COR-L47 (cell line): ENCODE measurements at places on chromosomes 3 and 15.

- no peak for DNase-seq
Measured at GRCh38 chr15:93477188-93477587, 388.2 kb upstream of the RGMA start.

- no peak for DNase-seq
Measured at GRCh38 chr3:35322070-35322469, 317.3 kb upstream of the ARPP21 start.

- DNase-seq: no peak
Measured at GRCh38 chr15:98504998-98505397, 143.3 kb upstream of the IGF1R start.

- no peak for DNase-seq
Measured at GRCh38 chr3:5437296-5437782, 249.8 kb downstream of the EDEM1 start.

- no peak for DNase-seq
Measured at GRCh38 chr3:43289401-43289800, 3.1 kb downstream of the SNRK start.

GRCh38 chr15:98428253-98428989 lies 219.9 kb upstream of the IGF1R start:
- DNase-seq: peak; percentile 30

- DNase-seq: no peak
Measured at GRCh38 chr3:99962703-99963102, 145.0 kb downstream of the CMSS1 start.

- DNase-seq: peak; percentile 75
Measured at GRCh38 chr15:74375303-74375693, 7.9 kb upstream of the CYP11A1 start.

DNA sequence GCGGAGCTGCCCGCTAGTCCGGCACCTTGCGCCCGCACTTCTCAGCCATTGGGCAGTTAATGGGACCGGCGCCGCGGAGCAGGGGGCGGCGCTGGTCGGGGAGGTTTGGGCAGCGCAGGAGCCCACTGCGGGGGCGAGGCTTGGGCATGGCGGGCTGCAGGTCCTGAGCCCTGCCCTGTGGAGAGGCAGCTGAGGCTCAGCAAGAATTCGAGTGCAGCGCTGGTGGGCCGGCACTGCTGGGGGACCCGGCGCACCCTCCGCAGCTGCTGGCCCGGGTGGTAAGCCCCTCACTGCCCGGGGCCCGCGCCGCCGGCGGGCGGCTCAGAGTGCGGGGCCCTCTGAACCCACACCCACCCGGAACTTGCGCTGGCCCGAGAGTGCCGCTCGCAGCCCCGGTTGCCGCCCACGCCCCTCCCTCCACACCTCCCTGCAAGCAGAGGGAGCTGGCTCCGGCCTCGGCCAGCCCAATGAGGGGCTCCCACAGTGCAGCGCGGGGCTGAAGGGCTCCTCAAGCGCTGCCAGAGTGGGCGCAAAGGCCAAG lies 835.0 kb downstream of the TBL1XR1 start:
- DNase-seq: no peak

- DNase-seq: no peak
Measured at GRCh38 chr3:138405001-138405400, 29.4 kb upstream of the ESYT3 start.

GRCh38 chr3:145219355-145220235 lies 941.4 kb downstream of the PLOD2 start:
- DNase-seq: peak; percentile 12

- DNase-seq: no peak
Measured at GRCh38 chr3:114231616-114232015, 5.8 kb downstream of the ZNF80 start.

DNA sequence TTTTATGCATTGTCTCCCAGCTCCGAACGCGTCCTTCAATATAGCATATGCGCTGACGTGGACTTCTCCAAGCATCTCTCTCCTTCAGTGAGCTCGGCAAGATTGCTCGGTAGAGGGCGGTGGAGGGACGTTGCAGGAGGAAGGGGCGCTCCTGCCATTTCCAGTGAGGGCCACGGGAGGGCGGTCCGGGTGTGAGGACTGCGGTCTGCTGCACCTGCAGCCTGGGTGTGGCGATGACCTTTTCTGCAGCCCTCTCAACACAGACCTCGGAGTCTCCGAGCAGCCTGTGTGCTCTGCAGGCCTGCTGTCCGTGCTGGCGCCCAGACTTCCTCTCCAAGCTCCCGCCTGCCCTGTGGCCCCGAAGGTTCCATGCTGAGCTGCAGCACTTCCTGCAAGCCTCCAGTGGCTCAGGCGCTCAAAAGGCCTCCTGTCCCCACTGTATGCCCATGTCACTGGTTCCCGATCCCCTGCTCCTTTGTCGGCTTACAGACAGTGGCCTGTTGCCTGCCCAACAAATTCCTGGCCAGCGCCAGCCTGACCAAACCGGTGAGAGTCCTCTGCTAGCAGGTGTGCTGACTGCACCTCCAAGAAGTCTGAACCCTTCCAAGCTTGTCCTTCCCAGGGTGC lies 8.9 kb upstream of the RTP3 start:
- DNase-seq: no peak

DNA sequence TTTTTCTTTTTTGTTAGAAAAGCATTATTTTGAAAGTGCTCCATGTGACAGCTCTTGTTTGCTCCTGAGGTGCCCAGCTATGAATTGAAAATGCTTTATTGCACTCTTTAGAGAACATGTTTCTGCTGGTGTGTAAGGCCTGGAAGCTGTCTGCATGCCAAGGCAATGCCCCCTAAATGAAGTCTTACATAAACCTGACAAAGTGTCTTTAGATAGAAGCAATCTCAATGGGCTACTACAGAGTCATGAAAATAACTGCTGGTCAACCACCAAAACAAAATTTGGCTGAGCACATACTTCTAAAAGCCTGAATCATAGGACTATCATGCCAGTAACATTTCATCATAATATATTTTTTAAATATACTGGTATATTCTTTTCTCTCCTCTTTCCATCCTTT lies 178.7 kb downstream of the THRB start:
- no peak for DNase-seq

- DNase-seq: peak; percentile 97
Measured at GRCh38 chr15:75367913-75368688, at the start of gene MAN2C1. Gene MAN2C1, minus strand, starts transcription at chr15:75368607. Its CDS starts 24 bp downstream, at chr15:75368583.

DNA sequence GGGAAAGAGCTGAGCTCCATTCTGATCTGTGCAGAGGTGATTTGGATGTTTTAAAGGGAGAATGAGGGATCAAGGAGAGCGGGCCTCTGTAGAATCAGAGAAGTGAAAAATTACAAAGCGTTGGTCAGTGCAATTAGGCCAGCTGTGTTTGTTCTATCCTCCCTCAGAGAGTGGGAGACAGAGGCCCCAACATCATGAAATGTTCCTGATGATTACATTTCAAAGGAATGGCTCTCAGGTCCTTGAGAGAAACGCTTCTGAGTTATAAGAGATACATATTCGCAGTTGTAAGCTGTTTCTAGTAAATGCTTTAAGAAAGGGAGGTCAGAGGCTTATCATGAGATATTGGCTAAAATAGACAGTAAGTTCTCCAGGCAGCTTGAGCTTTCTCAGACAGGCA lies 15.7 kb upstream of the CAND2 start:
- no peak for DNase-seq

DNA sequence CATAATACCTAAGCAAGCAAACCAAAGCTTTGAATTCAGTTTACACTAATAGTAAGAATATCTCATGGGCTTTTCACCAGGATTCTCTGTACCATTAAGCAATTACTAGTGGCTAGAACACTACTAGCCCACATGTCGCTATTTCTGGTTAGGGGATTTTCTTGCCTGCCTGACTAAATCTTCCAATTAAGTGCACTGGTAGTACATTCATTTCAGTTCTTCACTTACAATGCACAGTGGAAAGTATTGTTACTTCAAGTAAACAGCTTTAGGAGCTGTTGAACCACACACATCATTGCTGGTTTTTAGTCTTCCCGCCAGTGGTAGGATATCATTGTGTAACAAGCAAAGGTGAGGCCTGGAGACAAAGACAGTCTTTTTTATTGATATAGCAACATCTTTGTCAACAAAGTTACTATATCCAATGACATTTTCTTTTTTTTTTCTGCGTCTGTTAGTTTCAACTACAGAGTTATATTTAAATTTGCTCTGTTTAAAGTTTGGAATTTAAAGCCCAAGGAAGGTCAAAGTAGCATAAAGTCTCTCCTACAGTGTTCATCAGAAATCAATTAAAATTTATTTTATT lies 826.8 kb upstream of the NR2F2 start:
- no peak for DNase-seq

- peak; percentile 42 for DNase-seq
Measured at GRCh38 chr15:25947323-25948314, 84.5 kb upstream of the ATP10A start.

DNA sequence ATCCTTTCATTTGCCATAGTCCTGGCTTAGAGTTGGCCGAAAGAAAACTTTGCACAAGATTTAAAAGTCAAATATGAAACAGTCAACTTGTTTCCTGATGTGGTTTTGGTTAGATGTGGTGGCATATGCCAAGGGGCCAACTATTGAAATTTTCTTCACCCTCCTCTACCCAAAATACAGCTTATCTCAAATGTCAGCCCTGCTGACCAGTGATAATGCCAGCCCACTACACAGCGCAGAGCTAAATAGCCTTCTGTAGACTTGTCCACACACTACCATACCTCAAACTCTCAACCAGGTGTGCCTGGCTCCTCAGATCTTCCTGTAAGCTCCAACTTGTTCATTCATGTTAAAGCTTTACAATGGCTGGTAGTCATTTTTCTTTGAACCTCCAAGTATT lies 368.5 kb upstream of the STAC start:
- DNase-seq: no peak

GRCh38 chr3:108124337-108125152 lies 33.7 kb upstream of the CD47 start:
- DNase-seq: peak; percentile 55

GRCh38 chr3:124628863-124629262 lies 101.4 kb upstream of the UMPS start:
- no peak for DNase-seq

DNA sequence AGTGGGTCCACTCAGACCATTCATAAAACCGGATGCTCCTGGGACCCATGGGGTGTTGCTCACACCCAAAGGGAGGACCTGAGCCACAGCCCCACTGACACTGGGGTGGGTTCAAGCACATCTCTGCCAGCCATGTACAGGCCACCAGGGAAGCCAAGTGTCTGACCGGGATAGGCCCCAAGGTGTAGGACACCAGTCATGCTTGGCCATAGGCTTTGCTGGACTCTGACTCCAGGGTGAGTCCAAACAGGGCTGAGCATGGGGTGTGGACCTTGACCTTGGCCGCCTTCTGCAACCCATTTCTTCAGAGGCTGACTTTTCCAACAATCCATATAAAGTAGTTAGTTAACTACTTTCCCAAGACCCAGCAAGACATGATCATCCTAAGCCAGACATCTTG lies 31.4 kb upstream of the DUSP7 start:
- DNase-seq: no peak

DNA sequence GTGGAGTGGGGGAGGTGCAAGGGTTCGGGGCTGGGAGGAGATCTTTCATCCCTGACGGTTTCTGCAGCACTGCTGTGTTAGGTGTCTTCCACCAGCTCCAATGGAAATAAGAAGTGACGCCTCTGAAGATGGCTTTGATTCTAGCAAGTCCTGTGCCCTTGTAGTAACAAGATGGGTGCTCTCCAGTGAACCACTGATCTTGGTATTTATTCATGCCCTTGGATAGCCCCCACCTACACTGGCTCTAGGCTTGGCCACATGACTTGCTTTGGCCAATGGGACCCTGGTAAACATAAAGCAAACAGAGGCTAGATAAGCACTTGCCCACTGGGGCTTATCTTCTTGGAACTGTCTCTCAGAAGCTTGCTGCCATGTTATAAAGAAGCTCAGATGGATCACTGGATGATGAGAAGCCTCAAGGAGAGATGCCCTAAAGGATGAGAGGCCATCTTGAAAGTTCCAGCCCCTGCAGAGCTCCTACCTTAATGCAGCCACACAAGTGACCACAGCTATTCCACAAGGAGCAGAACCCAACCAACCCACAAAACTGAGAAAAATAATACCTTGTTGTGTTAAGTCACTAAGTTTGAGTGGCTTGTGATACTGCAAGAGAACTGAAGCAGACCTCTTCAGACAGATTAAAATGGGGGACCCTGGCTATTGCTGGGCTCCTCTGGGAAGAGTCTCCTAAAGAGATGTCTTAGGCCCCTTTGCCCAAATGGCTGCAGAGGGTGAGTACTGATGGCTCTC lies 137.9 kb downstream of the PDCD6IP start:
- DNase-seq: no peak

DNA sequence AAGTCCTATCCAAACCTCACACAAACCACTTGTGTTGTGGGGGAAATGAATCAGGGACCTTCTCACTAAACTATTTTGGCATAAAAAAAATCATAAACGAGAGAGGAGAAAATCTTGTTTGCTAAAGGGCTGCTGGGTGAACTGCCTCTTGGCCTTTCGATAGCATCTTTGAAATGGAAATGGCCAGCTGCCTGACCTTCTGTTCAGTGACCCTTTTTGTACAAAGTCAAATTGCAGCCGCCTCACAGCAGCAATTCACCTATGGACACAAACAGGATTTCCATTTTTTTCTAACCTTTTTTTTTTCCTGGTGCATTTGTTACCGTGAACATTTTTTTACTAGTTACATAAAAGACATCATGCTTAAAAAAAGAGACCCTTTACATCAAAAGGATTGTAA lies 89.0 kb upstream of the ONECUT1 start:
- no peak for DNase-seq

DNA sequence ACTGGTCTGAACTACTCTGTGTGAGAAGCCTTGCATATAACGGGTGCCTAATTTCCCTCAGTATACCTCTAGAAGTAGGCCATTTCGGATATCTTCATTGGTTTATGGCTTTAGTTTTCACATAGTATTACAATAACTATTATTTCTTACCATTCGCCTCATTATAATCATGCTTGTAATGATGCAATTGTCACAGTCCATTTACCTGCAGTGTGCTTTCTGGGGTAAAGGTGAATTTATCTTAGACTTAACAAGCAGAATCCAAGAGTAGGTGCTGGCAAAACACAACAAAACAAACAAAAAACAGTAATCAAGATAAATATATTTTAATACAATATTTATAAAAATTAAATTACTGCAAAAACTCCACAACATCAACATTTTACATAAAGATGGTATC lies 246.0 kb downstream of the WDR72 start:
- no peak for DNase-seq

DNA sequence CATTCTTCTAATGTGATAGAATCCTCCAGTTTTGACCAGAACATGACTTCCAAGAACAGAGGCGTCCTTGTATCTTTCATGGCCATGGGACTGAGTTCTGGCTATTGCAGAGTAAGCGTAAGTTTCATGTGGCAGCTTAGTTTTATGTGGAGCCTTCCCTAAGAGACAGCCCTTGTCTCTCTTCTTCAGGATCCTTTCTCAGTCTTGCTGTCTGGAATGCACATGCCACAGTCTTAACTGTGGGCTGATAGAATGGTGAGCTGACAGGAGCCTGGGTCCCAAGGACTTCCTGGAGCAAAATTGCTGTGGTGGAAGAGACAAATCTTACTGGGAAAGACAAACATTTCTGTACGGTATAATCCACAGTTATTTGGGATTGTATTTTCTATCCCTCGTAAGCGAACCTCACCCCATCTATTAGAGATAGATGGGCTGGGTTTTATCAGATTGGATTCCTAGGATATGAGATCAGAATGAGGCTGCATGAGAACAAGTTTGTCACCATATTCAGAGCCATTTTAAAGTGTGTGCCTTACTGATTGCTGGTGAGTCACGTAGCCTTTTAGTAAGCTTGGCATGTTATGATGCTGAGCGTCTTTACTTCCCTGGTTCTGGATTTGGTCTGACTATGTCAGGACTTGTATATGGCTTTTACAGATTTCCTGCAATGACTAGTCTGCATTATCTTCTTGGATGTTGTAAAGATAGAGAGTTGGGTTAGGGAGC lies 32.8 kb downstream of the CDIN1 start:
- no peak for DNase-seq
